H1 (cell line): ENCODE measurements at places on chromosomes 2 and 18. TPM values are rescaled to one million over a fixed set of nuclear protein-coding genes. Genes with fewer than 3 reads are reported as not detected.

The RUFY4 gene
- total RNA-seq = 0.32 TPM in 1 of 2 replicates, not detected in the other

The FSHR gene
- not detected in 2 replicates for total RNA-seq

The GDF7 gene
- total RNA-seq = 0.04 and 0.06 TPM in 2 replicates

The HRH4 gene
- total RNA-seq = not detected in 2 replicates

The GPBAR1 gene
- 0.32 and 0.63 TPM in 2 replicates for total RNA-seq

The CFC1 gene
- 0.31 TPM in 1 of 2 replicates, not detected in the other for total RNA-seq

The NEURL3 gene
- total RNA-seq = not detected in 2 replicates

The PCARE gene
- total RNA-seq = not detected in 2 replicates

The VSNL1 gene
- total RNA-seq = 108 and 113 TPM in 2 replicates

The EPB41L3 gene
- total RNA-seq = 12.8 and 16.1 TPM in 2 replicates

The POTEJ gene
- not detected in 2 replicates for total RNA-seq

The OSGEPL1 gene
- 11.8 and 15.7 TPM in 2 replicates for total RNA-seq

The RNF152 gene
- total RNA-seq = 2.2 and 2.7 TPM in 2 replicates

The APCDD1 gene
- 2.6 and 3.0 TPM in 2 replicates for total RNA-seq

The SCYGR4 gene
- total RNA-seq = not detected in 2 replicates

The IL36A gene
- not detected in 2 replicates for total RNA-seq

The TP53I3 gene
- 29.4 and 30.1 TPM in 2 replicates for total RNA-seq

The POTEI gene
- total RNA-seq = 0.19 and 0.20 TPM in 2 replicates

The GKN2 gene
- total RNA-seq = not detected in 2 replicates

The TFPI gene
- total RNA-seq = 6.8 and 7.1 TPM in 2 replicates

The TTN gene
- total RNA-seq = 6.9 and 9.7 TPM in 2 replicates

The TNS1 gene
- 4.8 and 5.1 TPM in 2 replicates for total RNA-seq

The SLC9A4 gene
- not detected in 2 replicates for total RNA-seq

The UGT1A3 gene
- not detected in 2 replicates for total RNA-seq

The LRRFIP1 gene
- total RNA-seq = 68.6 and 75.8 TPM in 2 replicates

The UGT1A5 gene
- total RNA-seq = not detected in 2 replicates

The ANKRD29 gene
- total RNA-seq = 6.3 and 7.3 TPM in 2 replicates

The ECEL1 gene
- 6.5 and 7.7 TPM in 2 replicates for total RNA-seq

The C2orf72 gene
- 0.71 and 1.1 TPM in 2 replicates for total RNA-seq

The ALK gene
- 0.09 and 0.10 TPM in 2 replicates for total RNA-seq

The KIF5C gene
- 58.1 and 66.4 TPM in 2 replicates for total RNA-seq

The DPYSL5 gene
- 16.3 and 16.4 TPM in 2 replicates for total RNA-seq

The STARD6 gene
- total RNA-seq = not detected in 2 replicates

The ST3GAL5 gene
- total RNA-seq = 3.0 and 4.5 TPM in 2 replicates

The ACMSD gene
- not detected in 2 replicates for total RNA-seq

The HAAO gene
- 2.5 and 3.2 TPM in 2 replicates for total RNA-seq

The PIGN gene
- total RNA-seq = 26.2 and 26.3 TPM in 2 replicates

The DES gene
- 1.5 and 1.8 TPM in 2 replicates for total RNA-seq

The GRB14 gene
- total RNA-seq = 11.6 and 13.5 TPM in 2 replicates

The PDCD1 gene
- total RNA-seq = 0.48 and 0.73 TPM in 2 replicates

The TBR1 gene
- not detected in 2 replicates for total RNA-seq

The FAM228A gene
- not detected in 2 replicates for total RNA-seq

The BCL2 gene
- total RNA-seq = 4.3 and 4.5 TPM in 2 replicates

The ALPP gene
- total RNA-seq = 0.15 TPM in 1 of 2 replicates, not detected in the other

The SERPINB13 gene
- not detected in 2 replicates for total RNA-seq

The CRYGD gene
- total RNA-seq = 0.98 and 2.9 TPM in 2 replicates

The EVX2 gene
- not detected in 2 replicates for total RNA-seq

The KIAA2012 gene
- not detected in 2 replicates for total RNA-seq

The KCNK3 gene
- total RNA-seq = 0.11 and 0.30 TPM in 2 replicates

The ABCG5 gene
- not detected in 2 replicates for total RNA-seq
